SK-MEL-5 (cell line): ENCODE measurements at places on chromosomes 1 and 21.
A peak's percentile ranks its signal among the peaks of the same experiment; 100 is the strongest.

GRCh38 chr1:219066631-219067349 is 106.9 kb upstream of the LYPLAL1 start:
- peak; percentile 61 for DNase-seq

GRCh38 chr1:67850611-67851075 is 17.4 kb upstream of the GNG12 start:
- peak; percentile 84 for DNase-seq

- DNase-seq: no peak
These were observed 142.8 kb downstream of the HUNK start for GRCh38 chr21:32015461-32016139.

- no peak for DNase-seq
These were observed 64.1 kb upstream of the ACTL8 start for GRCh38 chr1:17690906-17691634.

- DNase-seq: no peak
These were observed 32.8 kb upstream of the RNF19B start for GRCh38 chr1:32997381-32997891.

- DNase-seq: no peak
These were observed 100.4 kb upstream of the TMEM51 start for GRCh38 chr1:15053153-15053552.

GRCh38 chr1:246790833-246791232 is 66.6 kb downstream of the SCCPDH start:
- DNase-seq: no peak

DNA sequence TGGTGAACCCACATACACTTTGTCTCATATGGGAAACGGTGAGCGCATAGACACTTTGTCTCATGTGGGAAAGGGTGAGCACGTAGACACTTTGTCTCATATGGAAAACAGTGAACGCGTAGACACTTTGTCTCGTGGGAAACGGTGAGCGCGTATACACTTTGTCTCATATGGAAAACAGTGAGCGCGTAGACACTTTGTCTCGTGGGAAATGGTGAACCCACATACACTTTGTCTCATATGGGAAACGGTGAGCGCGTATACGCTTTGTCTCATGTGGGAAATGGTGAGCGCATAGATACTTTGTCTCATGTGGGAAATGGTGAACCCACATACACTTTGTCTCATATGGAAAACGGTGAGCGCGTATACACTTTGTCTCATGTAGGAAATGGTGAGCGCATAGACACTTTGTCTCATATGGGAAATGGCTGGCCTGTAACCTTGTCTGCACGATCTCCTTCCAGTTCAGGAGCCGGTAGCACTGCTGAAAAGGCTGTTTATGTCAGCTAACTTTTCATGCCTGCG is 50.7 kb upstream of the TRAPPC10 start:
- DNase-seq: no peak

- no peak for DNase-seq
These were observed 132.1 kb downstream of the IGSF21 start for GRCh38 chr1:18239671-18240070.

GRCh38 chr1:240350910-240351331 is 259.2 kb downstream of the FMN2 start:
- peak; percentile 73 for DNase-seq

DNA sequence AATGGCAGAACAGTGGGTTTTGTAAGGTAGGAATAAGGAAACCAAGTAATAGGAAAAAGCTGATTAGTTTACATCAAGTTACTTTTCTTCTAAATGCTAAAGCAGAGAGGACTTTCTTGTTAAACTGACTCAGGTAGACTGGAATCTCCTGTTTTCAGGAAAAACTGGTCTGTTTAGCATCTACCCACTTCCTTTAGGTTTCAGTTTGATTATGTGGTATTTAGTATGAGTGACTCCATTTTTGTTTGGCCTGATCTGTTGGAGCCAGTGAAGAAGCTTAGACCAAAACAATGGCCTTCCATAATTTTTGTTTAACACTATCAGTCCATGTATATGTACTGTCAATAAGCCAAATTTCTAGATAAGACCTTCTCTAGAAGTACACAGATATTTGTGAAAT is 88.4 kb downstream of the EPB41 start:
- DNase-seq: no peak

GRCh38 chr1:19205845-19206244 is 4.2 kb downstream of the UBR4 start:
- no peak for DNase-seq

- DNase-seq: peak; percentile 85
These were observed 19.2 kb downstream of the CRCT1 start for GRCh38 chr1:152533327-152533938.

DNA sequence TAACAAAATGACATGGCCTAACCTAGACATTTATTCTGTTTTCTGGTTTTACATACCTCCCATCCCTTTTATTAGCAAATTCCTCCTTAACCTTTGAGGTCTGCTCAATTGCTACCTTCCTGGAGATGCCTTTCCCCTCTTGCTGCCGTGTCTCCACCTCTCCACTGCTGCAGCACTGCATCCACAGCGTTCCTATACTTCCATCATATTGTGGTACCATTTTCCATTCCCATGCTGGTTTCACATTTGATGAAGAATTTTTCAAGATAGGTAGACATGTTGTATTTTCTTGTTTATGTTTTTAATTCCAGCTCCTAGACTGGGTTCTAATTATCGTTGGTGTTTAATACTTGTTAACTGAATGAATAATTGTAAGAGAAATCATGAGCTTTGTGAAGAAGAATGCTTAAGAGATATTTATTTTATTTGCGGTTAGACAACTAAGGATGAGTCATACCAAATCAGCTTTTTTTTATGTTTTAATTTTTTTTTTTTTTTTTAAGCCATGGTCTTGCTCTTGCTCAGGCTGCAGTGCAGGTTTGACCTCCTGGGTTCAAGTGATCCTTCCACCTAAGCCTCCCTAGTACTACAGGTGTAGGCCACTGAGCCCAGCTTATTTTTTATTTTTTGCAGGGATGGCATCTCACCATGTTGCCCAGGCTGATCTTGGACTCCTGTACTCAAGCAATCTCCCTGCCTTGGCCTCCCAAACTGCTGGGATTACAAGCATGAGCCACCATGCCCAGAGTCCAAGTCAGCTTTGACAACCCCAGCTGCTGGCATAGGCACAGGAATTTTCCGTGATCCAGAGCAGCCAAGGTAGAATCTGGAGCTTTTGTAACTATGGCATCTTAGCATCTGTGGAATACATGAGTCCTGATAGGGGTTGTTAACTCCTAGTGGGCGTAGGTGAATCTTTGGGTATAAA is 44.0 kb downstream of the ATP6V1G3 start:
- no peak for DNase-seq

- DNase-seq: peak; percentile 7
These were observed 47.0 kb downstream of the MRPL39 start for GRCh38 chr21:25560271-25560685.

DNA sequence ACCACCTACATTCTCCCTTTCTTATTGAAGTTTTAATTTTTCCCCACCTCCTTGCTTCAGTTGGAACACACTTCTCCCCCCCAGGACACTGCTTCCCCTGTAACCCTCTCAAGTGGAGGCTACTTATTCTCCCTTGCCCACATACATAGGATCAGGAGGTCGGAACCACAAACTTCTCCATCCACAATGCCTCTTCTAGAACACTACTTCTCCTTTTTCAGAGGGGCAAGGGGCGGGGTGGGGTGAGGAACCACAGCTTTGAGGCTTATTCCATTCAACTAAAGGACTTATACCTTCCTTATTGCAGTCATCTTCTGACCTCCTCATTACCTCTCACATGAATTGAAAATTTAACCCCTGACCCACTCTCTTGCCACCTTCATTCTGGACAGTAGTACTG is 81.3 kb downstream of the NEK7 start:
- DNase-seq: no peak

DNA sequence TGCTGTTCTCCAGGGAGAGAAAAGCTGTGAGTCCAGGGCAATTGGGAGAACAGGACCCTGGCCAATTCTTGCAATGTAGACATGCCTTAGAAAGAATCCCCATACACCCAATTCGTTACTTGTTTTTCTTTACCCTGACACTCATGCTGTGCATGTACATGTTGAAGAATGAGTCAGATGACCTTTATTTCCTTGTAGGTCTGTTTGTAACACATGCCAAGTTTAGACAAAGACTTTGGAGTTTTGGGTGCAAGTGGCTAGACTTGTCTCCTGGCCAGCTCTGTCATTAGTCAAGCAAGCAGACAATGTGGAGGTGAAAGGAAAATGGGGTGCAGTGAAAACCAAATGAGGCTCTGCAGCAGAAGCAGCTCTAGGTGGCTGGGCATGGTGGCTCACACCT is 38.1 kb downstream of the GNPAT start:
- no peak for DNase-seq

- DNase-seq: no peak
These were observed 27.2 kb downstream of the IGFN1 start for GRCh38 chr1:201217851-201218250.

GRCh38 chr1:94982398-94982797 is 55.5 kb upstream of the CNN3 start:
- DNase-seq: peak; percentile 15

DNA sequence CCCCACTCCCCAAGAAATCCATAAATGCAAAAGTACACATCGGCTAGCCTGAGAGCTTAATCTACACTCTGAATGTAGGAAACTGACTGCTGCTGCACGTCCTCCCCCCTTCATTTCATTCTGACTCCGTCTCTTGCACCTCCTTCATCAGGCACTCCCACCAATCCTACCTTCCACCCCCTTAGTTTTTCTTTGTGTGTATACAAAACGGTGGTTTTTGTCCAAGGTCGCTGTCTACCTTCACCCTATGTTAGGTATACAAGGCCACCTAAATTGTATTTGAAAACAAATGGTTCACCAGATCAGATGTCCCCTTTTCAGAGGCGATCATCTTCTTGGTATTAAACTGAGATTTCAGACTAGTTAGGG is 1.9 kb downstream of the WDR26 start:
- DNase-seq: peak; percentile 19

DNA sequence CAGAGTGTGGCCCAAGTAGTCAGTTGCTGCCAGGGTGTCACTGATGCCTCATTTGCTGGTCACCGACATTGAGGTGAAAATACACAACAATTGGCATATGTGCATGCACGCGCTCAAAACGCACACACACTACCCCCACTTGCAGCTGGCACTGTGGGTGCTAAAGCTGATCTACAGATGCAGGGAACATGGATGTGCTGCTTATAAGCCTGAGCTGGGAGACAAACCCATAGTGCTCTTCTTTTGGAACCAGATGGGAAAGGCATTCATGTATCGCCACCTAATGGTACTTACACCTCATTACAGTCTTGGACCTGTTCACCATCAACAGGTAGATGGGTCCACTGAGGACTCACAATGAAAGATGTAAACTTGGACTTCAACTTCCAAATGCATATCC is 70.3 kb upstream of the CAMK1G start:
- DNase-seq: peak; percentile 72

DNA sequence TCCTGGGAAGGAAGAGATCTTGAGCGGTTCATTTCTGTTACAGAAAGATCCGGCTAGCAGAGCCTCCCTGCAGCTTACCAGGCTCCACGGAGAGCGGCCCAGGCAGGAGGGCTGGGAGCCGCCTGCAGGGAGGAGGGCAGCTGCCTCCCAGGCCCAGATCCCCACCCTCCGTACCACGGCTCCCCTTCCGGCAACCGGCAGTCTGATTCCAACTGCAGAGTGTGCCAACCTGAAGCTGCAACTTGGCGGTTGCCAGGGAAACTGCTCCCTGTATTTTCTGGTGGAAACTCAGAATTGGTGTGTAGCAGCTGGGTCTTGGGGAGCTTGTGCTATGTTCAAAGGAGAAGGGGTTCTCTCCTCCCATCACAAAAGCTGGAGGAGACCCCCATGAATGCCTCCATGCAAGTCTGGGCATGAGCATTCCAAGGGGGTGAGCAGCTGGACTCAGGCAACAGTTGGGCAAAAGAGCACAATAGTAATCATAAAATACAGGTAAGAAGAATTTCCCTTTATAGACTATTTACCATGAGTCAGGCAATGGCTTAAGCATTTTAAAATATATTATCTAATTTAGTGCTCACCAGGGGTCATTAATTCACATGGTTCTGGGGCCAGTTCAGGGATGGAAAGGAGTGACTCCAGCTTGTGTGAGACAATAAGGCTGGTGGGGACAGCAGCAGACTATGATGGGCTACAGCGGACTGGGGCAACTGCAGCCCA is 46.1 kb upstream of the KAZN start:
- no peak for DNase-seq

DNA sequence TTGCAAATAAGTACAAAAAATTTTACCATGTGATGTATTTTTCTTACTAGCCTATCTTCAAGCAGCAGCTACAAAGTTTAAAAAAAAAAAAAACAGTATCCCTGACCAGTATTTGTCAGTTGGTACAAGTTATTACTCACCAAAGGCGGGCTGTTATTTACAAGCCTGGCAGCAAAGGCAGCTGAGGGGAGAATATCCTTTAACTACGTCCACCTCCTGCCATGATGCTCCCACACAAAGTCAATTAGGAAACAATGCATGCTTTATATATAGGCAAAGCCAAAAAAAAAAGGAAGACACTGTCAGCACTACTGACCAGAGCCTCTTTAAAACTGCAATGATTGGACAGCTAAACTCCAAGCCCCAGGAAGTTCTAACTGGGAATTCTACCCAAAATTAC is 13.7 kb downstream of the PSMA5 start:
- peak; percentile 84 for DNase-seq

GRCh38 chr1:59061876-59062275 is 235.0 kb upstream of the FGGY start:
- DNase-seq: peak; percentile 40

- no peak for DNase-seq
These were observed 60.7 kb upstream of the FMN2 start for GRCh38 chr1:240031009-240031408.

GRCh38 chr21:31875496-31876015 is 2.7 kb downstream of the HUNK start:
- no peak for DNase-seq

- DNase-seq: no peak
These were observed 42.8 kb downstream of the DPH5 start for GRCh38 chr1:100982793-100983192.

GRCh38 chr21:22743085-22743484 is 1744.9 kb downstream of the NCAM2 start:
- no peak for DNase-seq

DNA sequence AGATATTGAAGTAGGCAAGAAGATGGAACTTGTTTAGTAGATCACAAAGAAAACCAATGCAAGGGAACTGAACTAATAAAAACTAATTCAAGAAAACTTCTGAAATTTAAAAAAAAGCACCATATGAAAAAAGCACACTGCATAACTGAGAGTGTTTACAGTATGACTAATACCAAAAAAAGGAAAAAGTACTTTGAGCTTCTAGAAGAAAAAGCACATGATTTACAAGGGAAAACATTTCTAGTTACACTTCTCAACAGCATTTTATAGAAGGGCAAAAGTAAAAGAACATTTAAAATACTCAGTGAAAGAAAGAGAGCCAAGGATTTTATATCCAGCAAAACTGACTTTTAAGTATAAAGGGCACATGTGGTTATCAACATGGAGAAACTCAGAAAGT is 233.6 kb downstream of the RPS6KC1 start:
- no peak for DNase-seq

- DNase-seq: no peak
These were observed 418 bp downstream of the DDX20 start for GRCh38 chr1:111756124-111756513.

DNA sequence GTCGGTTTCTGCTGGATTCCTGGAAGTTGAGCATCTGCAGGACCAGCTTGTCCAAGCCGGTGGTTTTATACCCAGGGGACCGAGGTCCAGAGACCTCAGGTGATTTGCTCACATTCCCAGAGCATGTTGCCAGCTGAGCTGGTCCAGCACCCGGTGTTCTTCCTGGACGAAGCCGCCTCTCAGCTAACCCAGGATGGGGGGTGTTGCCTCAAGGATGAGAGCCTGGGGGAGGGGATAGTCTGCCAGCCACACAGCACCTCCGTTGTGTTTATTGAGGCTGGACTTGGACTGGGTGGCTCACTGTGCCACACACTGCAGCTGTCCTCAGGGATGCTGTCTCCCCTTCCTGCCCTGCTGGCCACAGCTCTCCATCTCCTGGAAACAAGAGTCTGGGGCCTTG is 1.5 kb downstream of the TMEM201 start:
- DNase-seq: no peak
